SK-MEL-5 (cell line): ENCODE measurements at places on chromosomes 1 and 21. TPM values are rescaled to one million over a fixed set of nuclear protein-coding genes. Genes with fewer than 3 reads are reported as not detected.

KIAA0040 gene
- 1.1 and 1.5 TPM in 2 replicates for total RNA-seq

TCP10L gene
- 0.53 TPM in 1 of 2 replicates, not detected in the other for total RNA-seq

FMO2 gene
- total RNA-seq: not detected in 2 replicates

TNFAIP8L2 gene
- total RNA-seq: not detected in 2 replicates

DNA sequence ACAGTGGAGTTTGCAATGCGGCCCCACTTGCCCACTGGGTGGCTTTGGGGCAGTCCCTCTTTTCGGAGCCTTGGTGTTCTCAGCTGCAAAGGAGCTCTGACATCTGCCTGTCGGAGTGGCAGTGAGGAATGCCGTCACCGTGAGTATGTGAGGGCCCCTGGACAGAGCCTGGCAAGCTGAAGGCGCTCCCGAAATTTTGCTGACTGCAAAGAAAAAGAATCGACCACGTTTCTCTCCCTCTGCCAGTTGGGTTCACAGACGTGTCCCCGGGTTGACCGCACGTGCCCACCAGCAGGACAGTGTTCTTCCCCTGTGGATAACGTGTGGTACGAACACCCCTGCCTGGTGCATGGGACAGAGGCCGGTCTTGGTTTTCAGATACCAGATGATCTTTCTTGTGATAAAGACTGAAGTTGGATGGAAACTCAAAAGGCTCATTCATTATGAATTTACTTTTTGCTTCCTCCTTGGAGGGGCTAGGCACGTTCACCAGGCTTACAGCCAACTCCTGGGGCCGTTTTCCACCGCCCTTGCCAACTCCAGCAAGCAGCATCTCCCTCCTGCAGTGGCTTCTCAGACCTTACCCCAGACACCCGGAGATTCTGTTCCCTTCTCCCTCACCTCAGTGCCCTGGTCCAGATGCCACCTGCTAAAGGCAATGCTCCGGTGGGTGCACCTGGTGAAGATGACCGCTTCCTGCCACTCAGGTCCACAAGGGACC is 29.7 kb downstream of the ECE1 start:
- no peak for DNase-seq

DNA sequence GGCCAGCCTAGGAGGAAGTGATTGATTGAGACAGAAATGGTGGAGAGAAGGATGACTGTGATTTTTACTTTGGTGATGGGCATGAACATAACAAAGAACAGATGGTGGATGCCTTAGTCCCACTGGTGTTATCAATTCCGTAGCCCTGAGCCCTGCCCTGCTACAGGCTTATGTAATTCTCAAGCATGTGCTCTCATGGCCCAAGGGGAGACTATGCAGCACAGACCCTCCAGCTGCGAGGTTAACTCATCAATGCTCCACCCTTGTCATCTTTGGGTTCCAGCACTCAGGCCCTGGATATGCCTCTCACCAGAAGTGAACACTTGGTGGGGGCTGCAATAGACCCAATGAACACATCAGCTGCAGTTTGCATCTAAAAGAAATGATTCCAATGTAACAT is 62.7 kb upstream of the LRRC8D start:
- DNase-seq: no peak

DNA sequence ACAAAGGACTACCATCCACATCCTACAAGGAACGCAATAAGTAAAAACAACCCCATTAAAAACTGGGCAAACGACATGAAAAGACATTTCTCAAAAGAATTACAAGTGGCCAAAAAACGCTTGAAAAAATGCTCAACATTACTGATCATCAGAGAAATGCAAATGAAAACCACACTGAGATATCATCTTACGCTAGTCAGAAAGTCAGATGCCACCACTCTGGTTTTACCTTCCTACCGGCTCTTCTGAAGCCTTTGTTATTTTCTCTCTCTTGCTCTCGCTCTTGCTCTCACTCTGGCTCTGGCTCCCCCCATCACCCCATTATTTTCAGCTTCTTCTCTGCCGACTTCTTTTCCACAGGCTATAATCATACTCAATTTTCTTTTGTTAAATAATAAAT is 38.8 kb downstream of the VPS45 start:
- no peak for DNase-seq

- DNase-seq: no peak
These were observed 44.1 kb upstream of the BARHL2 start for GRCh38 chr1:90761156-90761555.

- peak; percentile 79 for DNase-seq
These were observed at the start of gene NFIA for GRCh38 chr1:61082311-61083012. TSS of gene NFIA (plus strand) at chr1:61082561.

DNA sequence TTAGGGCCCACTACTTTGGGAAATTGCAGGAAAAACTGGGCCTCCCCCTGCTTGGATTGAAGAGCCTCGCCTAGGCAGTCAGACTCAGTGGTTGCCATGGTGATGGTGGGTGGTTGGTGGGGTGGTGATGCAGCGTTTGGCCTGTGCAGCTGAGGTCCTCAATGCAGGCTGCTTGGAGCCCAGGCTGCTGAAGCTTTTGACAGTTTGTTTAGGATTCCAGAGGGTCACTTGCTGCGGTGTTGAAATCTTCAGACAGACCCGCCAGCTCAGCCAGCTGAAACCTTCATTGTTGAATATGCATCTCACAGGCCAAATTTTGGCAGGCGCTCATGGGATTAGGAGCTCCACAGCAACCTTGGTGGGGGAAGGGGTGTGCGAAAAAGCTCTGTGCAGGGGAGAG is 67.9 kb downstream of the CACNA1E start:
- DNase-seq: no peak

DNA sequence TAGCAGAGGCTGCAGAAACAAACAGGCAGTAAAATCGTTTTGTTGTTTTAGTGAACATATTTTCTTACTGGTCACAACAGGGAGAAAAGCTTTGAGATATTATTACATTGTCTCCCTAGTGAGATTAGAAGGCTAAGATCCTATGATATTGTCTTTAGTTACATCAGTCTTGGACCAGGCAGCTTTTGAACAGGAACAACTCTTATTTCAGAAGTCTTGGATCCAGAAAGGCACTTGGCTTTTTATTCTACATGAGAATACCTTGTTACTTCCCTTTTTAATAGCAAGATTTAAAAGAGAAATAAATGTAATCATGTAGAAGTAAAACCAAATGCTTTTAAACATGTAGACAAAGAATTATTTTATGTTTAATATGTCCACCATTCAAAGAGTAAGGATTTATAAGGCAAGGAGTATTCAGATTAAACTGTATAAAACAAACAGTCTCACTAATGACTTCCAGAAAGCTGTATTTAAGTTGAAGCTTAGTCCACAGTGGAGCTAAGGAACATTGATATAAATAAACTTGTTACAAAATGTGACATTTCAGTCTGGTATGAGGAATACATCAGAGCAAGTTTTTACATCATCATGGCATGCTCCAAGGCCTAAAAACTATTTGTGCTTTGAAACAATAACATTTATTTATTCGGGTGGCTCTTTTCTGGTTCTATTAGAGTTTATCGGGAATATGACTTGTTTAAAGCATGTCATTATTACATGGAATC is 72.2 kb downstream of the PHTF1 start:
- no peak for DNase-seq

DNA sequence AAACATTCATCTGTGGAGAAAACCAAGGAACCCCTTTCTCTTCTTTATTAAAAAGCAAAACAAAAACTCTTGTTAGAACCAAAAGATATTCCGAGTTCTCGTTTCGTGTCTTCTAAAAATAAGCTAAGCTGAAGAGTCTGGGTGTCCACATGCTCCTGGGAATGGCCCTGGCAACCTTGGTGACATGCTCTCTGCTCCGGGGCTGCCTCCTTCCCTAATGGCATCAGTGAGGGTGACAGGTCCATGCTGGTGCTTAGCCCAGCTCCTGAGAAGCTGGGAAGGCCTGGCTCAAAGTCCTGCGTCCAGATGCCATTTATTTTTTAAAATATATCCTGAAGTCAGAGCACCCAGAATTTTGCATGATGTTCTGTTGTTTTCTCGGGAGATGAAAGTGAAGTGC is 24.6 kb upstream of the TRAPPC10 start:
- DNase-seq: no peak

GRCh38 chr1:93123201-93123783 is 44.2 kb downstream of the MTF2 start:
- DNase-seq: no peak

DNA sequence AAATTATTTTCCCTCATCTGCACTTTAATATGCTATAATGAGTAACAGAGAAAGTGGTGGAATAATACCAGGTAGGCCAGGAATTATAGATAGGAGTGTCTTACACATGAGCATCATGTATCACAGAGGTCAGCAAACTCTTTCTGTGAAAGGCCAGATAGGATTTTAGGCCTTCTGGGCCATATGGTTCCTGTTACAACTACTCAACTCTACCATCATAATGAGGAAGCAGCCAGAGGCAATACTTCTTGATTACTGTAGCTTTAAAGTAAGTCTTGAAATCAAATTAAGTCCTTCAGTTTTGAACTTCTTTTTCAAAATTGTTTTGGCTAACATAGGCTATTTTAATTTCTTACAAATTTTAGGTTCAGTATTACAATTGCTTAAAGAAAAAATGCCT is 32.1 kb upstream of the IGSF3 start:
- DNase-seq: no peak

GRCh38 chr1:228664399-228664914 is 70.8 kb upstream of the RHOU start:
- DNase-seq: peak; percentile 87

GRCh38 chr1:15939181-15940109 is 36.5 kb downstream of the ZBTB17 start:
- DNase-seq: no peak

DNA sequence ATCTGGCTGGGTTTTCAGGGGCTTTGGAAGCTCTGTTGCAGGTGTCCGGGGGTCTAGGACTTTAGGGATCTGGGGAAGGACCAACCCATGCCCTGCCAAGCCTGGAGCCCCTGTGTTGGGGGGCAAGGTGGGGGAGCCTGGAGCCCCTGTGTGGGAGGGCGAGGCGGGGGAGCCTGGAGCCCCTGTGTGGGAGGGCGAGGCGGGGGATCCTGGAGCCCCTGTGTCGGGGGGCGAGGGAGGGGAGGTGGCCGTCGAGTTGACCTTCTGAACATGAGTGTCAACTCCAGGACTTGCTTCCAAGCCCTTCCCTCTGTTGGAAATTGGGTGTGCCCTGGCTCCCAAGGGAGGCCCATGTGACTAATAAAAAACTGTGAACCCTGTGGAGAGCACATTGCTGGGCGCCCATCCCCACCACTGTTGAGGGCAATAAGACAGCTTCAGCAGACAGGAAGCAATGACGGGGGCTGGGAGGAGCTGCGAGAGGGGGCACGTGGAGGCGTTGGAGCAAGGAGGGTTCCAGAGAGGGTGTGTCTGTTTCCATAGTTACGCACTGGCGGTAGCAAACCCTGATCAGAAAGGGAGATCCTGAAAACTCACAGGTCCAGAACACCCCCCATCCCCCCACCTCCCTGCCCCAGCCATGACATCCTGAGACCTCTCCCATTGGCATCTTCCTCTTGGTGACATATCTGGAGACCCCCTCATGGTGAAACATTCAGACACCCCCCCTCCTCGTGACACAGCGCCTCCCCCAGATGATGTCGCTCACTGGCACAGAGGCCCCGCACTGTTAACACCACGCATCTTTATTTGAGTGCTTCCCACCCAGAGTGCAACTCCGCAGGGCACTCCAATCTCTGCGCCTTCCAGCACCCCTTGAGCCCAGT is 8.4 kb downstream of the MYBPH start:
- DNase-seq: no peak

DNA sequence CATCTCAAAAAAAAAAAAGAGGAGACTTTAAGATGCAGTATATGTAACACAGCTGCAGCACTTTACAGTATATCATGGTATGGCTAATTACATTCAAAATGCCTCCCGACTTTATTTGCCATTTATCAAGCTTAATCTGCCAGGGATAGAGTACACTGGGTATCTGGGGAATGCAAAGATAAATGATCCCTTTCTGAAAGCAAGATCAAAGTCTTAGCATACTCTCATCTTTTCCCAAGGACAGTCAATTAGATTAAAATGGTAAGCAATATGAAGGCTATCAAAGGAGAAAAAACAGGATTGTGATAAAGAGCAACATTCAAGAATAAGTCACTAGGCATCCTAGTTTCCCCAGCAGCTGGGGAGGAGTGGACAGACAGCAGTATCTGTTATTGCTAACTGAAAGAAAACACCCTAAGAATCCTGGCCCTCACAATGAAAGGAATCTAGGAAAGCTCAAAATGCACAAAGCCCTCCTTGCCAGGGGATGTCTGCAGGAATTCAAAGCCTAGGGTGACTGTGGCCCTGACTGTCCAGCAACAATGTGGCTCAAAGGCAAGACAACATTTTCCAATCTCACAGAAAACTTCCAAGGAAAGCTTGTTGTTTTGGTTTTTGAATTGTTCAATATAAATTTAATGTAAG is 56.7 kb upstream of the RAP1GAP start:
- no peak for DNase-seq

DNA sequence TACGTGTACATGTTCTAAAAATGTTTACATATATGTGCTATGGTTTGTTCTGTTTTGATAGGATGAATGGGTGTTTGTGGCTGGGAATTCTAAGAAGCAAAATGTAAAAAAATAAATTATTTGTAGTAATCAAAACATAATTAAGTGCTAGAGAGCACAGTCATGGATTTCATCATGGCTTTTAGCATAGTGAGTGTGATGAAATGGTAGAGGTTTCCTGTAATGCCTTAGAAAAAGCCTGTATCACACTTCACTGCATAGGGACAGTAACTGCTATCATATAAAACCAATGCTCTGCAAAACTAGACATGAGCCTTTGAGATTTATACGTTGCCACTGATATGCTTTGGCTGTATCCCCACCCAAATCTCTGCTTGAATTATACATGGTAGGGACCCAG is 99.8 kb downstream of the PTGER3 start:
- DNase-seq: no peak
